ENCODE measurements at places on chromosomes 12 and 14.
A peak's percentile ranks its signal among the peaks of the same experiment; 100 is the strongest.

- DNase-seq = no peak
- no peaks in the 10 kb centered on the region for H3K36me3 ChIP-seq
Observed at GRCh38 chr14:23449314-23449713, 13.9 kb upstream of the MYH7 start.

GRCh38 chr14:20436363-20436755, 393 bp upstream of the KLHL33 start:
- peaks cover 7% of the 10 kb centered on the region for H3K4me1 ChIP-seq
- H3K27me3 ChIP-seq = no peaks in the 10 kb centered on the region
- H3K36me3 ChIP-seq = no peaks in the 10 kb centered on the region
- no peak overlapping the region for H3K4me3 ChIP-seq

DNA sequence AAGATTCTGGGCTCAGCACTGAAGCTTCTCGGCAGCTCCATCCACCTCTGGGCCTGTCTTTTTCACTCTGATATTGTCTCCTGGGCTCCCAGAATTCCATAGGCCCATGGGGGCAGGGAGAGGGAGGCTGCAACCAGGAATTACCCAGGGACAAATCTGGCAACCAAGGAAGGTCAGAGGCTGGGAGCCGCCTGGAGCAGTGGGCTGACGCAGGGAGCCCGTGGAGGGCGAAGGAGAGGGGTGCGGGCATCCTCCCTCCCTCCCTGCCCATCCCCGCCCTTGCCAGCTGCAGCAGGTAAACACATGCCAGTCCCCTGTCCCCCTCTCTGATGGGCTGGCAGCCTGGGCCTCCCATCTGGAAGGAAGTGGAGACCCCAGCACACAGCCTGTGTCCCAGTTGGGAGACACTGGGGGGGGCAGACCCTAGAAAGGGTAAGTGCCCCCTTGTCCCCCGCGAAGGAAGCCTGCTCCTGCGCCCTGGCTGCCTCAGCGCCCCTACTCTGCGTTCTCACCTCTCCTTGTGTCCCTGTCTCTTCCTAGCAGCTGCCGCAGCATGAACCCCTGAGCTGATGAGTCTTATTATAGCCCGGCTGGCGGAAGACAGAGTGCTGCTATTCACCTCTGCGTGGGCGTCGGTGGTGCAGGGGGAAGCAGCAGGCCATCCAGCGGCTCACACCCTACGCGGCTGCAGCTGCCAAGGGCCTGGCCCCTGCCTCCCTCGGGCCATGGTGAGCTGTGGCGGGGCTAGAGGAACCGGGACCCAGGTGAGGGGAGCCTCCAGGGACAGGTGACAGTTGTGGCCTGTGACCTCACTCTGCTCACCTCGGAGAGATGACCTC, 6.7 kb downstream of the LRTM2 start:
- DNase-seq = peak; percentile 70
- no peaks in the 10 kb centered on the region for H3K36me3 ChIP-seq
- H3K27me3 ChIP-seq = peaks cover 49% of the 10 kb centered on the region
- H3K4me1 ChIP-seq = no peaks in the 10 kb centered on the region
- H3K27ac ChIP-seq = no peak overlapping the region

DNA sequence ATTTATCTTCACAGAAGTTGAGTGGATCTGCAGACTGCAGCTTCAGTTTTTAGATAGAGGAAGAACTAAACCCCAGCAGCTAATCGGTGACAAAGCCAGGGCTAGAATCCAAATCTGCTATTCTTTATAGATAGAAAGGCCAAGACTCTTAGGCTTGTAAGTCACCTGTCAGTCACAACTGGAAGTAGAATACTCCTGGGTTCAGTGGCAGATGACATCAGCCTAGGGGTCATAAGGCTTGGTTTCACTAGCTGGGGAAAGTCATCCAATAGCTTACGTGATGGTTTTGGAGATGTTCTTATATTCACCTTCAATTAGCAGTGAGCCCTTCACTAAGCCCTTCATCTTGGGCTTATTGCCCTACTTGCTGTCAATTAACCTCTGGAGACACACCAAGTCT, 93.4 kb downstream of the APAF1 start:
- DNase-seq = no peak
- no peaks in the 10 kb centered on the region for H3K27me3 ChIP-seq
- peaks cover 16% of the 10 kb centered on the region for H3K36me3 ChIP-seq
- no peak overlapping the region for H3K27ac ChIP-seq

GRCh38 chr14:33206981-33207380, 268.3 kb downstream of the NPAS3 start:
- H3K36me3 ChIP-seq = no peaks in the 10 kb centered on the region
- DNase-seq = no peak
- no peak overlapping the region for H3K27ac ChIP-seq
- no peaks in the 10 kb centered on the region for H3K4me1 ChIP-seq
- no peaks in the 10 kb centered on the region for H3K27me3 ChIP-seq
- H3K4me3 ChIP-seq = no peak overlapping the region

DNA sequence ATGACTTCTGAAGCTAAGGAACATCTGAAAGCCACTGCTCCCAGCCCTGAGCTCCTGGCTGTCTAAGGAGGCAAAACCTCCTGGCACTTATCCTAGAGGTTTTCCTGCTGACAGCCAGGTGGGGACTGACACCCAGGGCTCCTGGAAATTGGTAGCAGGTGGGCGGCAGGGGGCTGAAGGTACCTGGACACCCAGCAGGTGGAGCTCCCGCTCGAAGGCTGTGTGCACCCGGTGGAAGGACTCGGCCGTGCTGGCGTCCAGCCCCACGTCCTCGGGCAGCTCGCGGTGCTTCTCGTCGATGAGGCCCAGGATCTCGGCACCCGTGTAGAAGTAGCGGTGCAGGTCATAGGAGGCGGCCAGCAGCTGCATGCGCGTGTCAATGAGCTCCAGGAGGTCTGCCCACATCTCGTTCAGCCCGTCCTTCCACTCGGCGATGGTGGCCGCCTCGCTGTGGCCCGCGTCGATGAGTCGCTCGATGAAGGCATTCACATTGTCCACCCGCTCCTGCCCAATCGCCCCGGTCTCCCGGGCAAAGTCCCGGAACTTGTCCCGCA, 68.2 kb downstream of the PLEKHG3 start:
- no peaks in the 10 kb centered on the region for H3K27me3 ChIP-seq
- H3K36me3 ChIP-seq = no peaks in the 10 kb centered on the region
- no peak overlapping the region for H3K4me3 ChIP-seq
- H3K27ac ChIP-seq = no peak overlapping the region

DNA sequence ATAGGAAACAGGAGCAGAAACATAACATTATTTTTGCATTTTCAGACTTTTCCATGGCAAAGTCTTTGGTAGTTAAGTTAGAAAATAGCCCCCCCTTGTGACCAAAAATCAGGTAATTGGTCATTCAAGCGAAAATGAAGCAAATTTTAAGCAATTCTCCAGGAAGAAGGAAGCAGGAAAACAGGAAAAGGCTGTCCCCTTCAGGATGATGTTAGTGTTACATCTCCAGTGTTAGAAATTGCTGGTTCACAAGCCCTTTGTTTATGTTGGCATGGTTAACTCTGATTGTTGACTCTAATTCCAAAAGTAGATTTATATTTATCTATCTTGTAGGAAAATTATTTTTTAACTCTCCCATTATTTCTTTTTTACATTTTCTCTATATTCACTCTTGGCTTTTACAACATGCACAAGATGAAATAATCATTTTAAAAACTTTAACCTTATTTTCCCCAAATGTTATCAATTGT, 18.8 kb upstream of the GAS2L3 start:
- H3K4me3 ChIP-seq = no peak overlapping the region
- H3K27me3 ChIP-seq = no peaks in the 10 kb centered on the region
- no peak for DNase-seq
- H3K27ac ChIP-seq = no peak overlapping the region
- no peaks in the 10 kb centered on the region for H3K4me1 ChIP-seq
- no peaks in the 10 kb centered on the region for H3K36me3 ChIP-seq

- no peak overlapping the region for H3K27ac ChIP-seq
- H3K36me3 ChIP-seq = no peaks in the 10 kb centered on the region
- no peak overlapping the region for H3K4me3 ChIP-seq
Observed at GRCh38 chr14:76421662-76422061, 45.7 kb downstream of the ESRRB start.

- no peaks in the 10 kb centered on the region for H3K36me3 ChIP-seq
- H3K27ac ChIP-seq = peak overlapping the region; percentile 85
- H3K4me1 ChIP-seq = peaks cover 27% of the 10 kb centered on the region
- no peak for DNase-seq
Observed at GRCh38 chr14:103068351-103069073, 11.2 kb upstream of the CDC42BPB start.

DNA sequence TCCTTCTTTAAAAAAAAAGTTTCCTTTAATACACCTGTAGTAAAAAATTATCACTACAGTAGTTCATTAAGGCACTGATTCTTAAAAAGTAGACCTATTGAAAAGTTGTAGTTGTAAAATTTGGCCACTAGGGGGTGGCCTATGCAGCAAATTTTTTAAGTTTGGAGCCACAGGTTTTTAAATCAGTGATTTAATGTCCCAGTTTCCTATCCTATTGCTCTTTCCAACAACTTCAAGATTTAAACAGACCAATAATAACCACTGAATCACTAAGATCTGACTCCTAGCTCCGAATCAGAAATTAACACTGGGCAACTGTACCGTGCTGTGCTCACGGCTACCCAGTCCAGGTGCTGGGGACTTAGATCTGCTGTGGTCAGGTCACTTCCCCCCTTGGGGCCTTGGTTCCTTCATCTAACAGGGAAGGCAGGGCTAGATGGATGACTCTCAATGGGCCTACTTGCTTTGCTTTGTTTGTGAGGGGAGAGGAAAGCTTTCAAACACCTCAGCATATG, 279.3 kb downstream of the MED13L start:
- no peak for DNase-seq
- no peaks in the 10 kb centered on the region for H3K4me1 ChIP-seq
- H3K27ac ChIP-seq = no peak overlapping the region
- no peaks in the 10 kb centered on the region for H3K27me3 ChIP-seq

DNA sequence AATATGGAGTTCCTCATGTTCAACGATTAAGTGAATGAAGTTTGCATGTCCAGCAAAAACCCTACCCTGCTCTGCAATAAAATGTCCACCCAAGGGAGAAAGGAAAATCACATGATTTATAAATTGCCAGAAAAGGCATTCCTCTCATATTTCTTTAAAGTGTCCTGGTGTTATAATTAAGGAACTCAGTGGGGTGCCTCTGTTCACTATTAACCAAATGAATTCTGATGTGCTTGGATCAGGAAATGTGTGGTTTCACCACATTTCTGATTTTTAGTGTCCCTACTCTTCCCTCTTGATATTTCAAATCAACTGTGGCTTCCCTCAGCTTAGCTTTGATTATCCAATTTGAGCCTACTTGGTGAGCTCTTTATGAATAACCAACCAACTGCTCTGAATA, 208.1 kb downstream of the PHLDA1 start:
- H3K27me3 ChIP-seq = no peaks in the 10 kb centered on the region
- no peak overlapping the region for H3K4me3 ChIP-seq
- no peaks in the 10 kb centered on the region for H3K36me3 ChIP-seq
- no peak for DNase-seq
- H3K4me1 ChIP-seq = peaks cover 45% of the 10 kb centered on the region

GRCh38 chr12:55687746-55688145, 20.0 kb downstream of the ITGA7 start:
- DNase-seq = no peak
- H3K27ac ChIP-seq = no peak overlapping the region
- no peaks in the 10 kb centered on the region for H3K36me3 ChIP-seq
- H3K4me1 ChIP-seq = no peaks in the 10 kb centered on the region
- no peaks in the 10 kb centered on the region for H3K27me3 ChIP-seq

GRCh38 chr12:39723831-39724230, 104.2 kb upstream of the ABCD2 start:
- DNase-seq = no peak
- H3K36me3 ChIP-seq = no peaks in the 10 kb centered on the region
- H3K4me3 ChIP-seq = no peak overlapping the region
- H3K27me3 ChIP-seq = no peaks in the 10 kb centered on the region
- H3K4me1 ChIP-seq = no peaks in the 10 kb centered on the region

DNA sequence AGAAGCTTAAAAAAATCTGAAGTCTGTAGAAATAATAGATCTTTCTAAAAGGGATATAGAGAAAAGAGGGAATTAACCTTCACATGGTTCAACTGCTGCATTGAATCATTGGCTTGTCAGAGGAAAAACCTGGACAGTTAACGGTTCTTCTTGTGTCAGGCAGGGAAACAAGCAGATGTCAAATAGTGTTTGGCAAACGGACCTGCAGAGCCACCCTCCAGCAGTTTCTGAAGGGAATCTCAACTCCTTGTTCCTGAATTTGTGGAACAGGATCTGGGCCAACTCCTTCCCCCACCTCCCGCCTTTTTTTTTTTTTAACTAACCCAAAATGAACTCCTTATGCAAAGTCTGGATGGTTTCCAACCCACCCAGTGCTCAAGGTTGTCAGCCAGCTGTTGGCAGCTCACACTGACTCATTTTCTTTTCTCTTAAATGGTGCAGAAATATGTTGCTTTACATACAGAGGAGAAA, 187.3 kb downstream of the CAND1 start:
- H3K4me3 ChIP-seq = no peak overlapping the region
- H3K27ac ChIP-seq = no peak overlapping the region
- H3K27me3 ChIP-seq = no peaks in the 10 kb centered on the region

DNA sequence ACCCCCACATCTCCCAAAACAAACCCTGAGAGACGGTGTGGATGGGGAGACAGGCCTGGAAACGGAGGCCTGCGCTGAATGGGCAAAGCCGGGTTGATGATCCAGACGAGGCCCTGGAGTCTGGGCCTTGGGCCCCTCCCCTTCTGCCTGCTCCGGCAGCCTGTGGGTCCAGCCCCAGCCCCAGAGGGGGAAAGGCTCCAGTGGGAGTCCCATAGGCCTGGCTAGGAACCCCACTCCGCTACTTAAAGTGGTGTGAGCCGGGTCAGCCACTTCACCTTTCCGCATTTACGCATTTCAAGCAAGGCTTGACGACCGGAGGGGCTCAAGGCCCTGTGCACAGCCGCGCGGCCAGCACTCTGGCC, 695 bp upstream of the TNFAIP2 start:
- no peaks in the 10 kb centered on the region for H3K27me3 ChIP-seq
- no peaks in the 10 kb centered on the region for H3K36me3 ChIP-seq
- no peak for DNase-seq
- H3K4me1 ChIP-seq = peaks cover 26% of the 10 kb centered on the region
- H3K4me3 ChIP-seq = no peak overlapping the region
- peak overlapping the region; percentile 56 for H3K27ac ChIP-seq

DNA sequence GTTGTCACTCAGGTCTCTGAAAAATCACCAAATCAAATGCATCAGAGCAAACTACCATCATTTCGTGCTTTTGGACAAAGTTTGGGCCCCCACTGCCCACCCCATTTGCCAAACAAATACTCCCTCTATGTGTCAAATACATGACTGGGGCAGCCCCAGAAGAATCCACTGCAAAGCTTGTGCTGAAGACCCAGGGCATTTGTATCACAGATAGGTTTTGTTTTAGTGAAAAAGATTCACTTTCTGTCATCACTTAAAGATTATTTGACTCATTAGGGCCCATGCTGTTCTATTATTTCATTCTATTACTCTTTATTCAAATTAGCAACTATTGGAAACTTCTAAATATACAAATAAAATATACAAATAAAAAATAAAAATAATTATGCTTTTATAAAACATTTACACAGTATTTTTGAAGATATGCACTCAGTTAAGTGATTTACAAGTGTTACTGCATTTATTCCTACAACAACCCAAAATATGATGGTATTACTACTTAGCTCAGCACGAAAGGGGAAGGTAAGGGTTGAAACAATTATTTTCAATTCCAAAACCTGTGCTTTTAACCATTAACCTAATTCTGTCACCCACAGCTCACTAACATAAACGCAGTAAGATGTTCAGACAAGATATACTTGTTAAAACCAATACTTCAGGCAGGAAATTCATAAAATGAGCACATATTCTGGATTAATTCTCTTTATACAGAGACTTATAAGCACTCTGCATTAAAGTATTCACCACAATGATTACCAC, 36.5 kb downstream of the LRIG3 start:
- peaks cover 97% of the 10 kb centered on the region for H3K36me3 ChIP-seq
- no peak overlapping the region for H3K4me3 ChIP-seq
- H3K27ac ChIP-seq = no peak overlapping the region

Measured in RWPE2 (cell line).